Mucosa of gallbladder (tissue), 1 donor: ENCODE measurements at places on chromosomes 3 and 15. TPM values are rescaled to one million over a fixed set of nuclear protein-coding genes. Genes with fewer than 3 reads are reported as not detected.

The VIPR1 gene
- 91.7 TPM for total RNA-seq

The ZNF717 gene
- total RNA-seq = 18.2 TPM

The MELTF gene
- 2.8 TPM for total RNA-seq

The AADACL2 gene
- 0.14 TPM for total RNA-seq

The ST3GAL6 gene
- total RNA-seq = 5.9 TPM

The ISG20 gene
- total RNA-seq = 383 TPM

The SKOR1 gene
- total RNA-seq = 0.43 TPM

The ZBTB47 gene
- 41.2 TPM for total RNA-seq

The LMAN1L gene
- total RNA-seq = not detected

The CCR9 gene
- total RNA-seq = 0.23 TPM

The GPR87 gene
- total RNA-seq = not detected
